ENCODE measurements at places on chromosomes 4 and X.

- no peak for DNase-seq
Observed at GRCh38 chr4:170079981-170080380, 9.8 kb downstream of the AADAT start.

DNA sequence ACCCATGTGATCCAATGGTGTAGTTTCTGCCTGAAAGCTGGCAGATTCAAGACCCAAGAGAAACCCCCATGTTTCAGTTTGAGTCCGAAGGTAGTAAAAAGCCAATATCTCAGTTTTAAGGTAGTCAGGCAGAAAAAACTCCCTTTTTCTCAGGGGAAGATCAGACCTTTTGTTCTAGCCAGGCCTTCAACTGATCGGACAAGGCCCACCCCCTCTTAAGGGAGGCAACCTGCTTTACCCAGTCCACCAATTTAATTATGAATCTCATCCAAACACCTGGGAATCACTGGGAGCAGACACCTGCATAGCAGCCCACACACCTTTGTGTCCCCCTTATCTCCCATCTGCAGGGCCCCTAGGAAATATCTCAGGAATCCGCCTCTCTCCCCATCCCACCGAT is 322.0 kb downstream of the STK32B start:
- DNase-seq, result no peak

GRCh38 chr4:138181287-138181686 is 60.9 kb downstream of the SLC7A11 start:
- DNase-seq, result no peak

- DNase-seq, result no peak
Observed at GRCh38 chr4:101555341-101555880, 208.1 kb upstream of the PPP3CA start.

DNA sequence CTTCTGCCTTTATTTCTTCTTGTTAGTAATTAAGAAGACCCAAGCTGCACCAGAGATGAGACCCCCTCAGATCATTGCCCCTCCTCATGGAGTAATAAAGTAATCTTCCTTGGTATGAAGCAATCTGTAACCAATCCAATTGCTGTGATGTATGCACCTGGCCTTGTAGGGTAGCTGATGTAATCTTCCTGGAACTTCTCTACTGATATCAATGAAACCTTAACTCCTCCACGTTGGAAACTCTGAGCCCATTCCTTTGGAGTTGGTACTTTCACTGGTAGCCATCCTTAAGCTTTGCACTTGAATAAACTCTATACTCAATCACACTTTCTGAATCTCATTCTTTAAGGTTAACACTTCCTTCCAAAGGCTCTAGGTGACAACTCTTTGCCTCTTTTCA is 31.6 kb upstream of the NSG1 start:
- no peak for DNase-seq

DNA sequence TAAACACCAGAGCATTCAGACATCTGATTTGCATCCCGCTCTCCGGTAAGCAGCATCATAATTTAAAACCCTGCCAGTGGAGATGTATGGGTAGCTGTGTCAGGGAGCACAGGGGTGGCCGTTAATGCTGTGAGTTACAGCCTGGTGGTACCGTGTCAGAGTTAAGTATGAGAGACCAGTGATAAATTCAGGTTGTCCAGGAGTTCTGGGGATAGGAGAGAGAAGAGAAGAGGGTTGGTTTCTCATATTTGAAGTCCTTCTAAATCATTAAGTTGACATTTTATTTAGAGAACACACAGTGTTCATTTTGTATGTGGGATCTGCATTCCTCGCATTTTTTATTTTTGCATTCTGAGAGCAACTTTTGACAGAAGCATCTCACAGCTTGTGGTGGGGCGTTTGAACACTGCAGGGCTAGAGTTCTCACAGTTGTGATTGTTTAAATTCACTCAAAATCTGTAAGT is 157.6 kb downstream of the DCLK2 start:
- no peak for DNase-seq

- no peak for DNase-seq
Observed at GRCh38 chr4:153156263-153156662, 48.0 kb upstream of the TRIM2 start.

DNA sequence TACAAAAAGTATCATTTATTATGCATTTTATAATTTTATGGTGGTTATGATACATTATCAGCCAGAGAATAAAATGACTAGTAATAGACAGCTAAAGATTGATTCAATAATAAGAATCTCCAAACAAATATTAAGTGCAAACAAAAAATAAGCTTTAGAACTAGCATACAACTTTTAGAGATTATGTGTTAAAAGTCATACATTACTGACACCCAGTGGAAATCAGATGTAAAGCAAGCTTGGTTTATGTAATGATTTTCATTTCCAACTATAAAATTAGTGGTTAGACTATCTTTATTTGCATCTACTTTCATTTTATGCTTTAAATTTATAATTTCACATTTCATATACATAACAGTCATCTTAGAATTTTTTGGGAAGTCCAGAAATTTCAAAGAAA is 57.7 kb downstream of the IL13RA2 start:
- peak; percentile 26 for DNase-seq

- peak; percentile 8 for DNase-seq
Observed at GRCh38 chrX:19017271-19017670, 33.4 kb upstream of the PHKA2 start.

All from COLO829 (cell line).